ENCODE measurements at places on chromosomes 1 and 21.
A peak's percentile ranks its signal among the peaks of the same experiment; 100 is the strongest.

GRCh38 chr21:40846587-40847411 is at the start of gene DSCAM:
TSS of gene DSCAM (minus strand) at chr21:40847158. CDS start at chr21:40846661, 497 bp downstream.
- peak; percentile 19 for DNase-seq

DNA sequence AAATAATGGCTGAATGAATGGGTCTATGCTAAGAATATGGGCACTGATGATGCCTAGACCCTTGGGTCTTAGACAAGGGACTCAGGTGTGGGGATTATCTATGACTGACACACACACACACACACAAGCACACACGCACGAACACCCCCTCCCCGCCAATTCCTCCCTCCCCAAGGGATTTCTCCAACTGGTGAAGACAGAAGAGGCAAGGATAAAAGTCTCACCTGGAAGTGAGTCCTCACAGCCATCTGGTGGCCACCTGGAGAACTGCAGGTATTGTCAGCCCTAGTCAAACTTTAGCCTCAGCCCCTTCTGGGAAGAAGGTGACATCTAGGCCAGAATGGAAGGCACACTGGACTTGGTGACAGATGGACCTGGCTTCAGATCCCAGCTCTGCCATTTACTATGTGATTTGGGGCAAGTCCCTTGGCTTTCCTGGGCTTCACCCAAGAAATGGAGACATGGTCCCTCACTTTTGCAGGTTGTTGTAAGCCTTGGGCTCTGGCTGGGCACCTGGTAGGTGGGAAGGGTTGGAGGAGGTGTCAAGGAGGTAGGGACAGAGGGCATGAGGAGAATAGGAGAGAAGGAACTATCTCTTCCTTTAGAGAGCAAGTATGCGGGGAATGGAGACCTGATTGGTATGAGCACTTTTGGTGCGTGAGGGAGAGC is 4.0 kb upstream of the GPR3 start:
- peak; percentile 31 for DNase-seq

- DNase-seq: no peak
These were observed 9.3 kb downstream of the C1QB start for GRCh38 chr1:22662318-22662717.

DNA sequence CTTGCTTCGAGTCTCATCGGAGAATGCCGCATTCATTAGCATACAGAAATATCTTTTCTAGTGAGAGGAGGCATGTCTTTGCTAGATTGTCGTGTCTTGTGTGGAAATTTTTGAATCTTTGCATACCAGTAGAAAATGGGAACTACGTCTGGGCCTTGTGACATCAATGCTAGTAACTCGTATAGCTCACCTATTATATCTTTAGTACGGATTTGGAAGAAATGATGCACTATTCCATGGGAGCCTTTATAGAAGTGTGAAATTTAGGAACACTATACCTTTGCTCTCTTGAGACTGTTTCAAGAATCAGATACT is 835 bp downstream of the UHMK1 start:
- DNase-seq: no peak

GRCh38 chr1:21655748-21656147 is 13.4 kb downstream of the RAP1GAP start:
- no peak for DNase-seq

GRCh38 chr1:29460041-29460610 is 223.8 kb downstream of the PTPRU start:
- no peak for DNase-seq

GRCh38 chr1:220487297-220487820 is 40.6 kb upstream of the MARK1 start:
- DNase-seq: peak; percentile 95

GRCh38 chr1:236455243-236455642 is 61.2 kb downstream of the EDARADD start:
- DNase-seq: no peak

DNA sequence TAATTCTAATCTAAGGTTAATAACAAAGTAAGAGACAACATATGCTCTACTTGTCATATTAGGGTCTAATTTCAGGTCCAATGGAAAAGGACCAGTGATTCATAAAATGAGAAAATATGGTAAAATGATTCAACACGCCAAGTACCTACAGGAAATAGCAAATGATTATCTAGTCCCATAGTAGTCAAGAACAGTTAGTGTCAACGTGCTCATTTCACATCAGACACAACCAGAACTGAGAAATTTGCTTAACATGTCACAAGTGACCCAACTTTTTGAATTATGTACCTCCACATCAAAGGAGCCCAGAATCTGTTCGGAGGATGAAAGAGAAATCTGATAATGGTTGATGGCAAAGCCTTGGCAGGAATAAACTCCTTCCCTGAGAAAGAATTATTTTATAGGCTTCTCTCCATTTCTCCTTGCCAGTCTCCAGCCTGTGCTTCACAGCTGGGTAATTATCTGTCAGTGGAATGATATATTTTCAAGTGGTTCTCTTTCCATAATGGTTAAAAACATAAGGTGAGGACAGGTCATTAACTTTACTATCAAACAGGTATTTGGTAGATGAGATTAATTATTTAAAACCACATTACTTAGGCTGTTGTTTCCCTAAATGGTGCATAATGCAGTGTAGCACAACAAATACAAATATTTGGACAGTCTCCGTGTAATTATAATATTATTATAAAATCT is 83.2 kb downstream of the APP start:
- no peak for DNase-seq

DNA sequence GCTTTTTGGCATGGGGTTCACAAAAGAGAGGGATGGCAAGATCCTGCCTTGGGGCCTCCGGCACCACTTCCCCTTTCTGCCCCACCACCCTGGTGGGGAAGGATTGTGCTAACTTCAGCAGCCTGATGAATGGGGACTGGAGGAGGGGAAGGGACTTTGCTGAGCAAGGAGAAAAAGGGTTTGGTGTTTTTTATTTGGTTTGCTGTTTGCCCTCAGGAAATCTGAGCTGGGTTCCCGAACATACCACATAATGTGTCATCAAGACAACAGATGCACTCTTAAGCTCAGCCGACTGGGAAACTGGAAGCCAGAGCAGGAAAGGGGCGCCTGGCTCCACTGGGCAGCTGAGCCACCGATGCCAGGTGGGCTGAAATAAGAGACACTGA is 19.8 kb downstream of the OLFML2B start:
- peak; percentile 41 for DNase-seq

DNA sequence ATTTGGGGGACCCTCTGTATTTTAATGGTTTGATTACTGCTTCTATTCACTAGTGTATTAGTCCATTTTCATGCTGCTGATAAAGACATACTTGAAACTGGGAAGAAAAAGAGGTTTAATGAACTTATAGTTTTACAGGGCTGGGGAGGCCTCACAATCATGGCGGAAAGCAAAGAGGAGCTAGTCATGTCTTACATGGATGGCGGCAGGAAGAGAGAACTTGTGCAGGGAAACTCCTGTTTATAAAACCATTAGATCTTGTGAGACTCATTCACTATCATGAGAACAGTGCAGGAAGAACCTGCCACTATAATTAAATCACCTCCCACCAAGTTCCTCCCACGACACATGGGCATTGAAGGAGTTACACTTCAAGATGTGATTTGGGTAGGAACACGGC is 464.5 kb upstream of the RGS18 start:
- DNase-seq: no peak

GRCh38 chr1:97350662-97351061 is 570.2 kb downstream of the DPYD start:
- no peak for DNase-seq

DNA sequence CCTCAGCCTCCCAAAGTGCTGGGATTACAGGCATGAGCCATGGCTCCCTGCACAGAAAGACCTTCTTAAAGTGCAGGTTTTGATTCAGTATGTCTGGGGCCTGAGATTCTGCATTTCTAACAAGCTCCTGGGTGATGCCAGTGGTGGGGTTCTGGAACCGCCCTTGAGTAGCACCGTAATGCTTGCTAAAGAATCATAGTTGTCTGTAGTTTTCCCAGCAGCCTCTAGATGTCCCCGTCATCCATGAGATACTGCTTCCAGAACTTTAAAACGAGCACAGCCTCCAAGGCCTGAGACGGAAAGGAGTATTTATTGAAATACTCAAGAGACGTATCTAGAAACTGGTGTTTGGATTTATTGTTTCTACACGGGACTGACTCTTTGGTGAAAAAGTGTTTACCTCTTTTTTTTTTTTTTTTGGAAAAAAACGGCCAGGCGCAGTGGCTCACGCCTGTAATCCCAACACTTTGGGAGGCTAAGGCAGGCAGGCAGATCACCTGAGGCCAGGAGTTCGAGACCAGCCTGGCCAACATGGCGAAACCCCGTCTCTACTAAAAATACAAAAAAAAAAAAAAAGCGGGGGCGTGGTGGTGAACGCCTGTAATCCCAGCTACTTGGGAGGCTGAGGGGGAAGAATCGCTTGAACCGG is 2.6 kb upstream of the TOR3A start:
- peak; percentile 12 for DNase-seq

DNA sequence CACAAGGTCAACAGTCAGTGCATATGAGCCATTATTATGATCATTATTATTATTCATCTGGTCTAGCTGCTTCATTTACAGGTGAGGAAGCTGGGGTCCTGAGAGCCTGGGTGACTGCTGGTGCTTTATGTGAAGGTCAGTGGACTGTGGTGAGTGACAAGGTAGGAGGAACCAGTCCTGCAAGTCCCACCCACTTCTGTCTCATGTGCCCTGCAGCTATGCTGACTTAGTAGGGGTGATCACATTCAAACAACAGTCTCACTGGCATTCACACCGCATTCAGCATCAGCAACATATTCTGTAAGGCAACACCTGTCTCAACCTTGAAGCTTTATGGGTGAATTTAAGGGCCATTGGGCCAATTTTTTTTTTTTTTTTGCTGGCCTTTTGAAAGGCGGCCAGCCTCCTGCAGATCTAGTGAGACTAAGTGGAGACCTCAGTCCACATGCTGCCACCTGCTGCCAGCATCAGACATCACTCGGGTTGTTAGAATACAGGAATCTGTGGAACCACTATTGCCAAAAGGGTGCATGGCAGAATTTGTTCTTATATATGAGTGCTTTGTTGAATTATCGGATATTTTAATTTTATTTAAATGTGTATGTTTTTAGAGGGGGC is 59.9 kb upstream of the CACNA1E start:
- peak; percentile 3 for DNase-seq

- DNase-seq: no peak
These were observed 1.3 kb upstream of the MTARC2 start for GRCh38 chr1:220746851-220747250.

DNA sequence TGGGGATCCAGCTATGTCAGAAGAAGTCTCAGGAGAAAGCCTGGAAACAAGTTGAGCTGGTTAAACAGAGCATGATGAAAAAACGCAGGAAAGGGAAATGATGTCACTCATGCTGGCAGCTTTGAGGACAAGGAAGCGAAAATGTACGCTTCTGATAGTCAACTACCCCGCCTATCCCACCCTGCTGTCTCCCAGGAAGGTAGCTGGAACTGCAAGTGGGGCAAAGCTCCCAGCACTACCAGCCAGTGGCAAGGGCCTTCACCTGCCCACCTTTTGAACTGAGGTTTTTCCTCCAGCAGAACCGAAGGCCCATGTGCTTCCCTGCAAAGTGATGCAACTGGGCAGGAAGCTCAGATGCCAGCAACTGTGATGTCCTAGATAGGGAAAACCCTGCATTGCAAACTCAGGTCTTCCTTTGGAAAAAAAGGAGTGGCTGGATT is 6.3 kb upstream of the IL20 start:
- no peak for DNase-seq

- DNase-seq: no peak
These were observed 332.5 kb downstream of the SETD4 start for GRCh38 chr21:35727830-35728229.

DNA sequence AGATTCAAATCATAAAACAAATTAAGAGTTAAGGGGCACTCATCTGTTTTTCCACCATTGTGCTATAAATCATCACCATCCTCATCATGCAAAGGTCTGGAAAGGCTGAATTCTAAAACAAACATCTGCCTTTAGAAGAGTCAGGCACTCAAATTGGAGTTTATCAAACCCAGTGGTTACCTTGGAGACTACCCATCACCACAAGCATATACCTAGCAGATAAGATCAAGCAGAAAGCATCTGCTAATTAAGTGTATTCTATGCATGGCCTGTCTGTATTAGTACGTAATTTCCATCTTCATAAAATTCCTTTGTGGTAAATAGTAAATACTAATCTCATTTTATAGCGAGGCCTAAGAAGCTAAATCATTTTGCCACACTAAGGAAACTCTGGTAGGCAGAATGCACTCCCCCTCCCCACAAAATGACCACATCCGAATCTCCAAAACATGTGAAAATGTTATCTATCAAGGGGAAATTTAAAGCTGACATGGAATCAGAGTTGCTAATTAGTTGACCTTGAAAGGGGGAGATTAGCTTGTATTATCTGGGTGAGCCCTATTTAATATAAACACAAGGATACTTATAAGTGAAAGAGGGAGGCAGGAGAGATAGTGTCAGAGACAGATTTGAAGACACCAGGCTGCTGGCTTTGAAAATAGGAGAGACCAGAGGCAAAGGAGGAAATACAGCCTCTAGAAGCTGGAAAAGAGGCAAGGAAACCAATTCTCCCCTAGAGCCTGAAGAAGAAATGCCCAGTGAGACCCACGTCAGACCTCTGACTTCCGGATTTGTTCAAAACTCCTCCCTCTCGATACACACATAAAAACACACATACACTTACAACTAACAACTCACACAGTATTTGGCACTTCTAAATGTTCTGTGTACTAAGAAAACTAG is 23.2 kb downstream of the ARID4B start:
- DNase-seq: peak; percentile 3

DNA sequence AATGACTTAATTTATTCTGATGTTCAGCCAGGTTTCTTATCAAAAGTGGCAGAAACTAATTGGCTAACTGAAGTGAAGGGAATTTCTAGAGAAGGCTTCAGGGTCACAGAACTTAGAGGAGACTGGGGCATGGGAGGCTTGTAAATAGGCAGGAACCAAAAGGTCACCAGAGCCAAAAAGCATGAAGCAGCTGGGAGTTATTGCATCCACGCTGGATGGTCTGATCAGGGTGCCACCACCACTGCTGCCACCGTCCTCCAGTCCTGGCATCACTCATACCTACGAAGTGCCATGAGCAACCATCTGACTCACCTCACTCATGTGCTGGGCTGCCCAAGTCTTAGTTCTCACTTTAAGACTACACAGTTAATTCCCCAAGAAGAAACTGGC is 82.5 kb upstream of the DPH5 start:
- DNase-seq: no peak

- no peak for DNase-seq
These were observed 119.6 kb downstream of the TMEM53 start for GRCh38 chr1:44554706-44555105.

DNA sequence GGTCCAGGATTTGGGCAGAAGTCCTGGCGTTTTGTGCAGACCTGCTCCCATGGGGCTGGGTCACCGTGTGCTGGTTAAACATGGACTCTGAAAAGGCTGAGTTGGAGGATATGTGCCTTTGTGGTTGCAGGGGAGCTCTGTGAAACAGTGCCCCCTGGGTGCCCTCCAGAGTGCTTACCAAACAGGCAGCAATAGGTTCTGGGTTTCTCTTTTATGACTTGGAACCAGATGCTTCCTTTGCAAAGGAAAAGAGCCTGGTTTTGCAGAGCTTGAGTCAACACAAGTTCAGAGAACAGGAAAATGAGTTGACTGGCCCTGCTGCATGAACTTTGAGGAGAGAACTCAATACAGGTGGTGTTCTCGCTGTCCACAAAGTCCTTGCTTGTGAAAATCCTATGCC is 288.9 kb downstream of the TM2D1 start:
- DNase-seq: no peak

- DNase-seq: no peak
These were observed 24.6 kb upstream of the PCBP3 start for GRCh38 chr21:45618846-45619485.

GRCh38 chr21:41367945-41368734 is 6.3 kb downstream of the MX2 start:
- DNase-seq: no peak

Data from NCI-H2029 (cell line).